ENCODE measurements at places on chromosomes 6 and 20.

- no peak for DNase-seq
Observed at GRCh38 chr20:43699941-43700565, 26.7 kb downstream of the GTSF1L start.

DNA sequence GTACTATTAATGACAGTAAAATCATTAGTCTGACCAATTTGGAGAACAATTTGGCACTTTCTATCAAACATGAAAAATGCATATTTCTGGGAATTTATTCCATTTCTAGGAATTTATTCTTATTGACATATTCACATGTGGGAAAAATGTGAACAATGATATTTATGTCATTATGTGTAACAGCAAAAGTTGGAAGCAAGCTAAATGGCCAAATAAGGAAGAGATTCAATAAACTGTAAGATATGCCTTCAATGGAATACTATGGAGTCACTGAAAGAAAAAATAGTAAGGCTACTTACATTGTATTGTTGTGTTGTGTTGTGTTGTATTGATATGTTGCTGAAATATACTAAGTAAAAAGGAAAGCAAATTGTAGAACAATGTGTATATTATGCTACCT lies 100.5 kb upstream of the EDN1 start:
- no peak for DNase-seq

DNA sequence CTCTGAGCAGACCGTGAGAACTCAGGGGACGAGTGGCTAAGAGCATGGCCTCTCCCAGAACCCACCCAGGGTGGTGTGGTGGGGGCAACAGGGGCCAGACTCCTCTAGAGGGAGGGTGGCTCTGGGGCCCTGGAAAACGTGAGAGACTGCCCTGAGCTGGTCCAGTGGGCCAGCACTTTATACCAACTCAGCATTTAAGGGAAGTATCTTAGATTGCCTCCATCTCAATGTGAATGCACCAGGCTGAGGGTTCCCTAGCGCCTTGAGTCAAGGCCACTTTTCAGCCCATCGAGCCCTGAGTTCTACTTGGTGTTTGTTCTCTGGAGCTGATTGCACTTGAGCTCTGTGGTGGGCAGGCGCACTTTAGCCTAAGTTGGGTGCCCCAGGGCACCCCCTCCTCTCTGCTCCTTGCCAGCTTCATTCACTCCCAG lies 42.0 kb upstream of the IRF4 start:
- DNase-seq: no peak

GRCh38 chr6:137323860-137324259 lies 104.7 kb upstream of the IFNGR1 start:
- no peak for DNase-seq

- DNase-seq: no peak
Observed at GRCh38 chr6:169542491-169542890, 159.3 kb downstream of the WDR27 start.

DNA sequence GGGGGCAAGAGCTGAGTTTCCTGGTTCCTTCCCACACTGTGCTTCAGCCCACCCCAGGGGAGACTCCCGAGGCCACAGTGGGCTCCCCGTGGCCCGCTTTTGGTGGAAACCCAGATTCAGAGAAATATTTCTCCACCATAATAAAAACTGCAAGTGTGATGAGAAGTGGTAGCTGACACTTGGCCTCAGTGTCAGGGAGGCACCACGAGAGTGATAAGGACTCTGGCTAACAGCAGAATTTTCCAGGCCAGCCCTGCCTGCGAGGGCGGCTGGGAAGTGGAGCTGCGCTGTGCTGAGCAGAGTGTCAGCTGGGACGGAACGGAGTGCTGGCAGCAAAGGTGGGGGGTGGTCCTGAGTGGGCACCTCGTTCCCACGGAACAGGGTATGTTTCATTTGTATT lies 22.5 kb downstream of the SPATA2 start:
- no peak for DNase-seq

GRCh38 chr6:158142789-158143188 lies 25.3 kb downstream of the SERAC1 start:
- no peak for DNase-seq

DNA sequence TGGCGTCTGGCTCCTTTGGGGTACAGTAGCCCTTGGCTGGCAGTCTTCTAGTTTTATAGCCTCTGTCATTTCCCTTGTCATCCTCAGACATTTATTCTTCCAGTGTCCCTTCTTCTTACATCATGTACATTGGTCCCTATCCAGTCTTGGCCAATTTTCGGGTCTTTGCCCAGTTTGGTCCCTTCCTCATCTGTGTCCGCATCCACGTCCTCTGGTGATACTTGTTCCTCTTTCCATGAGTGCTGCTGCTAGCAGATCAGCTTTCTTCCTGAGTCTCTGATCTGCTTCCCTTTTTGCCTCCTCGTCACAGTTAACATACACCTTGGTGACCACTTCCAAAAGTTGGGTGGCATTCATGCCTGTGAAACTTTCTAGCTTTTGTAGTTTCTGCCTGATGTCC lies 86.2 kb upstream of the GPR6 start:
- DNase-seq: no peak

- no peak for DNase-seq
Observed at GRCh38 chr6:135323979-135324378, 142.9 kb downstream of the MYB start.

DNA sequence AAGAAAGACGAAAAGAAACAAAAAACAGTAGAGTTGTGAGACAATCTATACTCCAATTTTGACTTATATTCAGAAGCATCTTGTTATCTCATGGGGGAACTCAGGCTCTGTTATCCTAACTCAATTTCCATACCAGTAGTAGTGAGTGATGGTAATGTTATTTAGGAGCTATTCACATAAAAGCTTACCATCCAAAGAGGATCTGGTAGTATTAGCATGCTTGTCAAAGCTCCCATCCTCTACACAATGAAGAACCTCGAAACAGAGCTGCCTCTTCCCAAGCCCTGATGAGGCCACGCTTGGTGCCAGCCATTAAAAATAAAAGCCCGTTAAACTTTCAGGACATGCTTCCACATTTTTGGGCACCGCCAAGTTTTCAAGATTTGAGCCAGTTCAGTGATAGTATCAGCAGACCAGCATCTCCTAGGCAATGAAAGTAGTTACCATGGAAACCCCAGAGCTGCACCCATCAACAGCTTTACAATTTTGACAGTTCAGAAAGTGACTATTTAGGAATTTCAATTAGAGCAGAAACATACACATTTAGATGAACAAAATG lies 173.3 kb downstream of the CD83 start:
- no peak for DNase-seq

- no peak for DNase-seq
Observed at GRCh38 chr20:37564016-37564387, 36.3 kb upstream of the BLCAP start.

- DNase-seq: no peak
Observed at GRCh38 chr20:50980851-50981713, 22.5 kb downstream of the MOCS3 start.

- DNase-seq: no peak
Observed at GRCh38 chr6:160583794-160584193, 80.3 kb downstream of the LPA start.

- no peak for DNase-seq
Observed at GRCh38 chr6:7237653-7238188, 75.3 kb downstream of the SSR1 start.
